Fibroblast of skin of right biceps (primary cell): ENCODE measurements at places on chromosomes 3 and 15.

DNA sequence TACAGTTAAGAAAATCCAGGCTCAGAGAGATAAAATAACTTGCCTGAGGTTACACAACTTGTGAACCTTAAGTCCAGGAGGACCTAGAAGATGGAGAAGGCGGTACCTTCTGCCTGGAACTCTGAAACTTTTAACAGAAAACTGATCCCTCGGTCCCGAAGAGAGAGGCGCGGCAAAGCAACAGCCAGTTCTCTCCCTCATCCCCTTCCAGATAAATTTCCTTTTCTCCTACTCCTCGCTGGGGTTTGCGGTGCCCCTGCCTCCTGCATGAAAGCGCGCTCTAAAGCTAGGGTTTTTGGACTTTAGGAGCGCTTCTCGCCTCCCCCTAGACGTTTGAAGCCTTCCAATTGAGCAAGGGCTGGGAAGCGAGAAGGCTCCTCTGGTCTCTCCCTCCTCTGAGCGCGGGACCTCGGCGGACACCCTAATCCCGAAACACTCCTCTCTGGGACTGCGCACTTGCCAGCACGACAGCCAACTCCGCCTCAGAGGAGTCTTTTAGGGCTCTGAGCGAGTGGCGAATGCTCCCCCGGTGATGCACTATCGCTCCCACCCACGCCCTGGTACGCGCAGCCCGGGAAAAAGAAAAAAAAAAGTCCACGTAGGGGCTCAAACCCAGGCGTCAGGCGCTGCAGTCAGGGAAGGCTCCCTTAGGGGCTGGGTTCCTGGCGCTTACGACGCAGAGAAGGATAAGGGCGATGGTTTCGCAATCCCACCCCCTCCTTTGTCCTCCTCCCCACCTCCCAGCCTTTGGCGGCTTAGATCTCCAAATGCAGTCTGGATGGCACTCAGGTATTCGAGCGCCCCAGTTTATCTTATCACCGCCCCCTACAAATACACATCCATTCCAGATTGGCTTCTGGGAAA is 7.9 kb upstream of the EOMES start:
- DNase-seq = no peak

GRCh38 chr15:45747426-45747825 is 112.6 kb downstream of the SQOR start:
- DNase-seq = no peak

DNA sequence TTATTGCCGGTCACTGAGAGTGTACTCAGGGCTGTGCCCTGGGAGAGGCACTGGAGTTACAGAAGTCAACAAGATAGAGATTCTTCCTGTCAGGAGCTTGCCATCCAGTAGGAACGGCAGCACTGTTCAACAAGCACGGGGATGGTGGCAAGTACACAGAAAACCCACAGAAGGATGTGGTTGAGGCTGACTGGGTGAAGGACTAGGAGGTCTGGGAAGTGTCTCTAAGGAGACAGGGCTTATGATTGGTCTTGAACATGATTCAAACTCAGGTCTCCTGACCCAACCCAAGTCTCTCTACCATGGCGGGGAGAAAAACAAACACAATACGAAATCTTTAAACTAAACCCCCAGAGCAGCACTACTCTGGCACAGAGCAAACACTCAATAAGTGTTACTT is 37.6 kb downstream of the ERICH6 start:
- DNase-seq = no peak

DNA sequence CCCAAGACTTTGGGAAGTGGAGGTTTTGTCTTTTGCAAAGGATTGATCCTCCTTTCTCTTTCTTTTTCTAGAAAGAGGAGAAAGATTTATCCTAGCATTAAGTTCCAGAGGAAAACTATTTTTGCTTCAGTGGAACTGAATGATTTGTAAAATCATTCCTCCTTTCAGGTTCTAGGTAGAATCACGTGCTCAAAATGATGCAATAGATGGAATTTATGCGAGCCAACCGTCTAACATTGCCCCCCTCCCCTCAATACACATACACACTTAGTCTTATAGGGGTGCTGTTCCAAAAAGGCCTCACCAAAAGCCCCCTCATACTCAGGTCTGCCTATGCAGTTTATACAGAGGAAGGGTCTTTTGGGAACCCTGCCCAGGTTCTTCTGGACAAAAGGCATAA is 85.3 kb downstream of the AQP9 start:
- no peak for DNase-seq

- no peak for DNase-seq
Observed at GRCh38 chr3:115685097-115685496, 61.8 kb downstream of the GAP43 start.

GRCh38 chr3:160455846-160456245 is 6.3 kb upstream of the TRIM59 start:
- no peak for DNase-seq

DNA sequence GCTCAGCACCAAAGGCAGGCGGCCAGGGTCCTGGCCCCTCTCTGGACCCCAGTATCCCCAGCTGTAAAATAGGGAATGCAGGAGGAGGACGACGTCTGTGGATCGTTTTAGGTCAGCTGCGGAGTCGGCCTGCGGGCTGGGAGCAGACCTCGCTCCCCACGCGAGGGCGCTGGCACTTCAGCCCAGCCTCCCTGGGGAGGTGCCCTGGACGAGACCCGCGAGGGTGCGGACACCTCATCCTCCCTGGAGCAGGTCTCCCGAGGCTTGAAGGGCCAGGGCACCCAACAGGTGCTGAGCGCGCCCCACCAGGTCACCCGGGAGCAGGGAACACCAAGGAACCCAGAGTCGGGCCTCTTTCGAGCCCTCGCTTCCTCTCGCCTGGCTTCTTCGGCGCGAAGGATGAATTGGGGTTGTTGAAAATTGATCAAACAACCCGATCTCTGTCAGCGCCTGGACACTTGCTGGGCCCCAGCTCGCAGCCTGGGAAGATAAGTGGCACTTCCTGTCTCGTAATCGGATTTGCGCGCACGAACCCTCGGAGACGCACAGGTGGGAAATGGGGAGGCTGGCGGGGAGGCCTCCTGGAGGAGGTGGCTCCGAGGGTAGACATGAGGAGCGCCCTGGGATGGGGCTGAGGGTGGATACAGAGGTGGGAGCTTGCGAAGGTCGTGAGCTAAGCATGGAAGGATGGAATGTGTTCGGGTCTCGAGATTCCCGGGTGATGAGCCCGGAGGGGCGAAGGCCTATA is 588 bp upstream of the VIPR1 start:
- peak; percentile 5 for DNase-seq

DNA sequence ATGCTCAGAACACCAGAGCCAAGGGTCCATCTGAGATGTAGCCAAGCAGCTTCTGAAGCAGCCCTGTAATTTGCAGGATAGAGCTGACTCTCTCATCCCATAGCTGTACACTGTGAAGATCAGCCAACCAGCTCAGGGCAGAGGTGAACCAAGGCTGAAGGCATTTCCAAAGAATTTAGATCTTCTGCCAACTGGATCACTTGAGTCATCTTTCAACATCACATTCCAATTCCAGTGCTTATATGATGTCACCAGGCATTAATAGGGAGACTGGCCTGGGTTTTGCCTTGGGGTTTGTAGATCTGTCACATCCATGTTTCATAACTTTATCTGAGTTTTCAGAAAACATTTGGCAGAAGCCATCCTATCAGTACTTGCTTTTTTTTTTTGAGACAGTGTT is 98.2 kb downstream of the NR2F2 start:
- peak; percentile 93 for DNase-seq
